ENCODE measurements at places on chromosomes 6 and 20.

- DNase-seq: no peak
Measured at GRCh38 chr20:54849741-54850140, 374.3 kb downstream of the DOK5 start.

DNA sequence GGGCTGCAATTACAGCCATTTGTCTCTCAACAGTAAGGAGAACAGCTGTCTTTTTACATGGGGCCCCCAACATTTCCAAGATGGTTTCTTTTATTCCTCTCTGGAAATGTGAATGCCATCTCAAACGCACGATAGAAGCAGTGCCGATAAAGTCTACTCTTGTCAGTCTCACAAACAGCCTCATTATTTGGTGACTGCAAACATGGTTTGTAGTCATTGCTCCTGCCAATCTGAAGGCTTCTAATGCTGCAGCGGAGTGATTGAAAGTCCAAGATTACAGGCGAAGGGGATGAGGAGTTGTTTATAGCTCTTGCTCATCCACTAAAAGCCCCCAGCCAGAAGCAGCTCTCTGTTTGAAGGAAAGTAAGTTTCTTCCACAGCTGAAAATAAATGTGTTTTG is 657.1 kb downstream of the CBLN4 start:
- DNase-seq: no peak

- no peak for DNase-seq
Measured at GRCh38 chr6:79463621-79464050, 73.6 kb downstream of the LCA5 start.

GRCh38 chr20:53767206-53767930 is 173.7 kb upstream of the ZNF217 start:
- no peak for DNase-seq

GRCh38 chr6:109325400-109325801 is 56.9 kb downstream of the CD164 start:
- DNase-seq: no peak

DNA sequence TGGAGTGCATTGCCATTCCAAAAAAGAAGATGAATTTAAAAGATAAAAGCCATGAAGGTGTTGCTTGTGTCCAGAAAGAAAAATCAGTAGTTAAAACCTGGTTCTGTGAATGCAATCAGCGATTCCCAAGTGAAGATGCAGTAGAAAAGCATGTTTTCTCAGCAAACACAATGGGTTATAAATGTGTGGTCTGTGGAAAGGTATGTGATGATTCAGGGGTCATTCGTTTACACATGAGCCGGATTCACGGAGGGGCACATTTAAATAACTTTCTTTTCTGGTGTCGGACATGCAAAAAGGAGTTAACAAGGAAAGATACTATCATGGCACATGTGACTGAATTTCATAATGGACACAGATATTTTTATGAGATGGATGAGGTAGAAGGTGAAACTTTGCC is 24.7 kb upstream of the BAG2 start:
- DNase-seq: no peak

- DNase-seq: no peak
Measured at GRCh38 chr6:20919677-20920385, 385.6 kb downstream of the CDKAL1 start.

- DNase-seq: no peak
Measured at GRCh38 chr6:139919107-139920026, 544.9 kb upstream of the CITED2 start.

GRCh38 chr20:8150591-8150990 is 18.5 kb downstream of the PLCB1 start:
- DNase-seq: no peak

- no peak for DNase-seq
Measured at GRCh38 chr6:128204616-128205015, 303.8 kb upstream of the THEMIS start.

- no peak for DNase-seq
Measured at GRCh38 chr20:52446421-52447224, 255.0 kb upstream of the ZFP64 start.

GRCh38 chr6:99333068-99333467 is 16.4 kb downstream of the FAXC start:
- no peak for DNase-seq

DNA sequence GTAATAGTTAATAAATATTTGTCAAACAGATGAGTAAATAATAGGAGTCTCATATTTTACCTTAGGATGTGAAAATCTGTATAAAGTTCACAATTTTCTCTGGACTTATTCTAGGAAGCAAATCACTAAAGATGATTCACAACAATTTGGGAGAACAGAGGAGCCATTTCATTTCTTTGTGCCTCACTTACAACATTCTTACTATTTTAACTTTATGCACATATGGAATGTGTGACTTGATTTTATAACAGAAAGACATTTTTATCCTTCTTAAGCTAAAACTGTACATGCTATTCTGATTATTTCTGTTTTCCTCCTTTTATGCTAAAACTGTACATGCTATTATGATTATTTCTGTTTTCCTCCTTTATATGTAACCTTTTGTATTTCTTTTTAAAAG is 83.3 kb downstream of the FUT9 start:
- DNase-seq: no peak

GRCh38 chr6:80376411-80376810 is 269.9 kb downstream of the BCKDHB start:
- DNase-seq: no peak

DNA sequence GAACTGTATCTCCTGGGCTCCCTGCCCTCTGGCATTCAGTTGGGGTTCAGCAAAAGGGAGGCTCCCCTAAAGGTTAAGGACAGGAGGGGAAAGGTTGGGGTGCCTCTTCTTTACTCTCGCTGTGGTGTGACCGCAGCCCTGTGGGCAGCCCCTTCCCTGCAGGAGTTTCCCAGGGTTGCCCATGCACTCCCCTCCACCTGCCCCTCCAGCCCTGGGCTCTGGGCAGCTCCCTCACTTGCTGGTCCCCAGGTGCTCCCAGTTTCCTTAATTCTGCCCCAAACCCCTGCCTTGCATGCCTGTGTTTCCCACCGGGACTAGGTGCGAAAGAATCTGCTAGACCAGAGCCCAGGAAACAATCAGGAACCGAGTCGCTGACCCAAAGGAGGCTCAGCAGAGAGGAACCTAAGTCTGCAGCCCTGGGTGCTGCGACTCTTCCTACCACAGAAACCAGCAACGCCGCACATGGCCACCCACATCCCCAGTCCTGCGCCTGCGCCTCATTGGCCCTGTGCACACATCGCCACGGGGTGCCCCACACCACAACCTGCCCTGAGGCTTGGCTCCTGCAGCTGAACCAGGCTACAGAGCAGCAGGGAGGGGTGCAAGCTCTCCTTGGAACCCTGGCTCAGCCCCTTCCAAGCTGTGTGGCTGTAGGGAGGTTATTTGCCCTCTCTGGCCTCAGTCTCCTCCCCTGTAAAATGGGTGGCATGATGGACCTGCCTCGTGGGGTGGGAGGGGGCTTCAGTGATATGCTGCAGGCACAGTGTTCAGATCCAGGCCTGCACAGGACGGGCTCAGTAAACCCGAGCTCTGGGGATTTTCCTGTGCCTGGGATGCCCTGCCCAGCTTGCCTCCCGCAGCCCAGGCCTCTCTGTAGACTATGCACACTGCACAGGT is 487.6 kb downstream of the PREX1 start:
- no peak for DNase-seq

- no peak for DNase-seq
Measured at GRCh38 chr6:30345852-30346251, 896 bp downstream of the RPP21 start.

GRCh38 chr20:42576167-42576566 is 613.5 kb downstream of the PTPRT start:
- DNase-seq: no peak

- DNase-seq: no peak
Measured at GRCh38 chr6:131059486-131059885, 3.6 kb downstream of the EPB41L2 start.

GRCh38 chr6:165877773-165878172 is 214.7 kb upstream of the PDE10A start:
- DNase-seq: no peak

DNA sequence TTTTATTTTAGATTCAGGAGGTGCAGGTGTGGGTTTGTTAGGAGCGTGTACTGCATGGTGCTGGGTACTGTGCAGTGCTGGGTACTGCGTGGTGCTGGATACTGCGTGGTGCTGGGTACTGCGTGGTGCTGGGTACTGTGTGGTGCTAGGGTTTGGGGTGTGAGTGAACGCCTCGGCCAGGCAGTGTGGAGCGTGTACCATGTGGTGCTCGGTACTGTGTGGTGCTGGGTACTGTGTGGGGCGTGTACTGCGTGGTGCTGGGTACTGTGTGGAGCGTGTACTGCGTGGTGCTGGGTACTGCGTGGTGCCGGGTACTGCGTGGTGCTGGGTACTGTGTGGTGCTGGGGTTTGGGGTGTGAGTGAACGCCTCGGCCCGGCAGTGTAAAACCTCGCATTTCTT is 62.9 kb downstream of the WDR27 start:
- DNase-seq: no peak

GRCh38 chr6:142088858-142089216 is 43.9 kb upstream of the GJE1 start:
- DNase-seq: no peak

DNA sequence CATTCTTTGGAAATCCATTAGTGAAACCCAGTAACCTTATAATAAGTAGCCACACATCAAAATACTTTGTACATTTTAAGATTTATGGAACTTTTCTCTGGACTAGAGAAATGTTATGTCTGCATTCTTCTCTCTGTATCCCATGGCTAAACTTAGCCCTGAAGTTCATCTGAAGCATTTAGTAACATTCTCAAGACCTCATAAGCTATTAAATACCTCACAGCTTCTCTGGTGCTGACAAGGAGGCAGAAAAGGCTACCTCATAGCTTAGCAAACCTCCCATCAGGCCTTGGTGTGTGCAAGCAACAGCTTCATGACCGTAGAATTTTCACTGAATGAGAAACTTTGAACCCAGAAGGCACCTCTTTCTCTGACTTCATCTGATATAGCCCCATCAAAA is 38.9 kb upstream of the HDGFL1 start:
- DNase-seq: no peak

GRCh38 chr20:34895465-34895864 is 19.1 kb downstream of the ACSS2 start:
- no peak for DNase-seq

DNA sequence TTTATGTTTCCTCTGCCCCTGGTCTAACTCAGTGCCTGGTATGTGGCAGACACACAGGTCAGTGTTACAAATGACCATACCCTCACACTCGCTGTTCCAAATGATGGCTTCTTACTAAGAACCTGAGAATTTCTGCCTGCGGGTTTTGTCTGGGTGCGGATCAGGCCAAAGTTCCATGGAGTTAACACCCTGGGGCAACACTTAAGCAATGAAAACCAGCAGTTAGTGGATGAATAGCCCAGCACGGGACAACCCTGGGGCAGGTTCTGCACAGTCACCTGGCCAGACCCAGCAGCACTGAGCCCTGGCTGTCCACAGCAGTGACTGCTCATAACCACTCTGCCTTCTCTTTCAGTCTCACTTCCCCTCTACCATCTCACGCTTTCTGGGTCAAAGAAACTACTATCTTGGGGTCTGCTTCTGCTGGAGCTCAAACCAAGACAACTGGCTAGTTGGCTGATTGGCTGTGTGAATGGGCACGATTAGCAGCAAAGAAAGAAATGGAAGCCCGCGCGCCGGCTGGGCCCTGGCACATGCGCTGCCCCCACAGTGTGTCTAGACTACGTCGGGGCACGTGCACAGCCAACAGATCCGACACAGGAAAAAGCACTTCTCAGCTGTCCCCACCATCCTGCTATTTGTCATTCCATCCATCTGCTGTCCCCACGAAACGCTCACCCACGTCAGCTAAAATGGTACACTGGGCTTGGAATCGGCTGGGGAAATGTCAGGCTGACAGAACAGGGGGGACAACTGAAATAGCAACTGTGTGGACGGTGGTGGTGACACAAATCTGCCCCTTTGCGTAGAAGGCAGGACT is 36.6 kb downstream of the MGME1 start:
- DNase-seq: no peak

DNA sequence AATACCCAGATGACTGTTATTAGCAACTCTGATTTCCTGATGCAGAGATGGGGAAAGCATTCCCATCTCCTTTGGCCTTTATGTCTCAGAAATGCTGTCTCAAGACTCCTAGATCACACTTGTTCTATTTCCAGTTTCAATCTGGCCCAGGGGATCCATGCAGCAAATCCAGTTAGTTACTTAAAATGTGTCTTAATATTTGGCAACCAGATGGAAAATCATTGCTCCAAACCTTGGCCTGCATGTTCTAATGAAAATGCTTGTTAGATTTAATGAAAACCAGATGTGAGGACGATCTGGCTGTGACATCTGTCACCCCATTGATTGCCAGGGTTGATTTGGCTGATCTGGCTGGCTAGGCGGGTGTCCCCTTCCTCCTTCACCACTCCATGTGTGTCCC is 125.2 kb downstream of the TSHZ2 start:
- DNase-seq: no peak

DNA sequence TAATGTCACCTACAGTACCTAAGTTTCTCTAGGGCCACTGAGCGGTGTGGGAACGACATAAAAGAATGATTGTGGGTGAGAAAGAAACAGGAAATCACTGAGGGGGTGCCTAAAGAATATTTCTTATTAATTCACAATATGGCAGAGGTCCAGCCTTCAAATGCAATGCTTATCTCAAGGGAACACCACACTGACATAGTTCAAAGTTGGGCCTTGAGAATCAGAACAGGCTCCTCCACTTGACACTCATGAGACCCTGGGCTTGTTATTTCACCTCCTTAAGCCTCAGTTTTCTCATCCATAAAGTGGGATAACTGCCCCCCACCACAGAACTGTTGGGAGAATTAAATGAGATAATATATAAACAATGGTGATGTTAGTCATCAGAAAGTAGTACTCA is 40.4 kb upstream of the ARHGAP18 start:
- no peak for DNase-seq

DNA sequence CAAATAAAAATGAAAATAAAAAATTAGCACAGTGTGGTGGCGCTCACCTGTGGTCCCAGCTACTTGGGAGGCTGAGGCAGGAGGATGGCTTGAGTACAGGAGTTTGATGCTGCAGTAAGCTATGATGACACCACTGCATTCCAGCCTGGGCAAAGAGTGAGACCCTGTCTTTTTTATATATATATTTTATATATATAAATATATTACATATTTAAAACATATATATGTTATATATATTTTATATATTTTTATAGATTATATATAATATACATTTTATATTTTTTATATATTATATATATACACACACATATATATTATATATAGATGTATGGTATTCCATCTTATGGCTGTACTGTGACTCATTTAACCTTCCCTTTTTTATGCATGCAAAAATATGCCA is 87.6 kb upstream of the PMEPA1 start:
- DNase-seq: no peak

DNA sequence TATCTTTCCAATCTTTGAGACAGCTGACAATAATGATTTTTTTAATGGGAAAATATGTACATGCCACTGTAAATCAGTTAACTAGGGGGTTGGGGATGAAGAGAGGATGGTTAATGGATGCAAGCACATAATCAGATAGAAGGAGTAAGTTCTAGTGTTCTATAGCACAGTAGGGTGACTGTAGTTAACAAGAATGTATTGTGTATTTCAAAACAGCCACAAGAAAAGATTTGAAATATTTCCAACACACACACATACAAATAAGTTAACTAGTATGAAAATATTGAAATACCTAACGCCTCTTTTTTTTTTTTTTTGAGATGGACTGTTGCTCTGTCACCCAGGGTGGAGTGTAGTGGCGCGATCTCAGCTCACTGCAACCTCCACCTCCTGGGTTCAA is 153.4 kb upstream of the SALL4 start:
- DNase-seq: no peak

- DNase-seq: no peak
Measured at GRCh38 chr6:36245572-36246061, 24.2 kb upstream of the PNPLA1 start.

- no peak for DNase-seq
Measured at GRCh38 chr6:116059713-116060571, 749 bp downstream of the FRK start.

- no peak for DNase-seq
Measured at GRCh38 chr20:20734475-20734948, 22.1 kb upstream of the RALGAPA2 start.
